ENCODE measurements at places on chromosomes 16 and 17.
A peak's percentile ranks its signal among the peaks of the same experiment; 100 is the strongest.

GRCh38 chr16:73020409-73020884 is 27.5 kb downstream of the ZFHX3 start:
- DNase-seq = no peak

DNA sequence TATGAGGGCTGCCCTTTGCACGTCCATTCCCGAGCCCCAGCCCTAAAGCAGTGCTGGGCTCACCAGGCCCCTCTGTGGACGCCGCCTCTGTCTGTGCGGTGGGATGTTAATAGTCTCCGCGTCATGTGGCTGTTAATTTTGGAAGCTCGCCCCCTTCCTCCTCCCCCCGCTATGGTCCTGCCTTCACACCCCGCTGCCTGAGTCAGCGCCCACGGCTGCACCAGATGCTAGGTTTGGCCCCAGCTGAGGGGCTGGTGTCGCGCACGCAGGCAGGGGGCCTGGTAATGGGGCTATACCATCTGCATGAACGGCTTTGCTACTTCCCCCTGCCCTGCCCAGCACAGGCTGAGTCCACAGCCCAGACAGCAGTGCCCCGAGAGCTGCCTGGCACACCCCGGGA is 4.1 kb upstream of the SSTR5 start:
- DNase-seq = no peak

GRCh38 chr16:87556941-87557459 is 45.3 kb upstream of the JPH3 start:
- no peak for DNase-seq

GRCh38 chr17:79038545-79039135 is 14.7 kb downstream of the C1QTNF1 start:
- DNase-seq = no peak

GRCh38 chr16:30721606-30722005 is 22.6 kb downstream of the SRCAP start:
- DNase-seq = no peak

DNA sequence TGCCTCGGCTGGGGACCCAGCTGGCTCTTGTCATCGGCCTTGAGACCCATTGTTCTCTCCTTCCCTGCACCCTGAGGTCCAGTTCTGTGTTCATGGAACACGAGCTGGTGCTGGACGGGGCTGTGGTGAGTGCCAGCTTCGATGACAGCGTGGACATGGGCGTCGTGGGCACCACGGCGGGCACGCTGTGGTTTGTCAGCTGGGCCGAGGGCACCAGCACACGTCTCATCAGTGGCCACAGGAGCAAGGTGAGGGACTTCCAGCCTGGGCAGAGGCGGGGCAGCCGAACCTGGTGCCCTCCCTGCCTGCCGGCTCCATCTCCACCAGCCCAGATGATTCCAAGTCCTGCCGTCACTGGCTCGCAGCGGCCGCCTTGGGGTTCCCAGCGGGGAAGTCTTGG is 5.3 kb upstream of the RHOT2 start:
- DNase-seq = no peak

- DNase-seq = no peak
Observed at GRCh38 chr17:29714146-29714545, 91.4 kb upstream of the CORO6 start.

- no peak for DNase-seq
Observed at GRCh38 chr16:84464116-84464515, 40.3 kb downstream of the MEAK7 start.

- DNase-seq = peak; percentile 28
Observed at GRCh38 chr17:65370669-65371131, 190.7 kb downstream of the AXIN2 start.

DNA sequence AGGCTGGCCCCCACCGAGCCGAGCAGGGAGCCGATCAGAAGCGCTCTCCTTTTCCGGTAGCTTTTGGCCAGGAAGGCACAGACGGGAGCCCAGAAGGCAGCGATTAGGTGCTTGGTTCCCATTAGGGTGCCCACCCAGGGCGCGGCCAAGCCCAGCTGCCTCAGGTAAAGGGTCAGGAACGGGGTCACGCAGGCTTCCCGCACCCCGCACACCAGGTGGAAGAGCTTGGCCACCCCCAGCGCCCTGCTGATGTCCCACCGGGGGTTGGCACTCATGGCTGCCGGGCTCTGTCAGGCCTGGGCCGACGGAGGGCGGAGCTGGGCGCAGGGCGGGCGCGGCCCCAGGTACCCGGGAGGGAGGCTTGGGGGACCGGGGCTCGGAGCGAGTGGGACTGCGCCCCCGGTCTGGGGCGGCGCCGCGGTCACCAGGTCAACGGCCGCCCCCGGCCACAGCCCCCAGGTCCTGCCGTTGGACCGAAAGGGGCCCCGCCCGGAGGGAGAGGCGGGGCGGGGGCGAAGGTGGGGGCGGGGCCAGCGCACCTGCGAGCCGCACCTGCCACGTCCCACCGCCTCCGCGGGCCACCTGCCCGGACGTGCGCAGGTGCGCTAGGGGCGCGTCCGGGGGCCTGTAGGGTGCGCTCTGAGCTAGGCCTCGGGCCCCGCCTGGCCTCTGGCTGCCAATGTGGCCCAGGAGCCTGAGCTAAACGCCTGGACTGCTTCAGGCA is at the start of gene MFSD6L:
TSS of gene MFSD6L (minus strand) at position 520 of the 724 bp plus-strand sequence. CDS start at position 275, 245 bp downstream.
- peak; percentile 85 for DNase-seq

DNA sequence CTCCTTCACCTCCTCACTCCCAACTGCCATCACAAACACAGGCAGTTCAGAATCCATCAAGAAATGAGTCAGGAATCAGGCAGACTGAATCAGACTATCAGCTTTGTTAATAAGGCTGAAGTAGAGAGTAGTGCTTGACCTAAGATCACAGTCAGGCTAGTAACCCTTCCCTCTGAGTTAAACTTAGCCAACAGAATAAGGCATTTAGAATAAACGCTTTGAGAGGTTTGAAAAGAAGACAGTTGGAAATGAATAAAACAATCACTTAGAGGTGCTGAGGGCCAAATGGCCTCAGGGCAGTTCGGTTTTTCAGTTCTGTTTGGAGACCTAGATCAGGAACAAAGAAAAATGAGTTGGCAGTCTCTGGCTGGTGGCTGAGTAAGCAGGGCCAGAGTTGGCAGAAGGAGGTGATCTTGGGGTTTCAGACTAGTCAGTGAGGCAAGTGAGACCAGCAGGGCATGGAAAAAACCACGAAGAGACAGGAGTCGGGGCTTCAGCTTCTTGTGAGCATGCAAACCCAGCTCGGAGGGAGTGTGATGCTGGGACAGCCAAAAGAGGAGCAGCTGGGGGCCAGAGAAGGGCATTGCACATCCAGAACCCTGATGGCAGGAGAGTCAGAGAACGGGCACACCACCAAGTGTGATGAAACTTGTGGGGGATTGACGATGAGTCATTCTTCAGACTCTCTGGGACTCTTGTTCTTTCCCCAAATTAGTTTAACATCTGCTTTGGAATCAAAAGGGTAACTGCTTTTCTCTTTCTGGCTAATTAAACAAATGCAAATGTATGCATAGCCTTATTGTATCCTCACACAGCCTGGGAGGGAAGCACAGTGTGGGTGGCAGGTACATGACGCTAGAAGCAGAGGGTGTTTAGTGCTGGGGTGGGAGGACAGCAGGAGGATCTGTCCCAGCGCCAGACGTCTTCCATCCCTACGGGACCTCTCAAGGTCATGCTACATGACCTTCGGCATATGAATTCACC is 54.8 kb downstream of the SPECC1 start:
- no peak for DNase-seq

GRCh38 chr17:48317732-48318131 is 112.3 kb downstream of the SKAP1 start:
- no peak for DNase-seq
